ENCODE measurements at places on chromosomes 13 and 19.

DNA sequence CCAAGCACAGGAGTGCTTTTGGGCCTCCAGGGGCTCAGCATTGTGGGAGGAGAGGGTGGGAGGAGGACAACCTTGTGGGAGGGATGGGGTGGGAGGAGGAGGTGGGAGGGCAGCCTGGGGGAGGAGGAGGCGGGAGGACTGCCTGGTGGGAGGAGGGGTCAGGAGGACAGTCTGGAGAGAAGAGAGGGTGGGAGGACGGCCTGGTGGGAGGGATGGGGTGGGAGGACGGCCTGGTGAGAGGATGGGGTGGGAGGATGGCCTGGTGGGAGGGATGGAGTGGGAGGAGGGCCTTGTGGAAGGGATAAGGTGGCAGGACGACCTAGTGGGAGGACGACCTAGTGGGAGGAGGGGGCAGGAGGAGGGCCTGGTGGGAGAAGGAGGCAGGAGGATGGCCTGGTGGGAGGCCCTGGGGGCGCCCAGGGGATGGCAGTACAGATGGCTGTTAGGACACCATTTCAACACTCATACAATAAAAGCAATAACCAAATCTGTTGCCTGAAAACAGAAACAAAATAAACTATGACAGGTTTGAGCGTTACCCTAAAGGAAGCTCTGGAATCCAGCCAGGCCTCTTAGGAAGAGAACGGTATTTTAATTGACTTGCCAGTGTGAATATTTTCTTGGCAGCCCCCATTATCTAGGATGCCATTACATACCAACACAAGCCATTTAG lies 63.7 kb downstream of the CRYL1 start:
- no peak for DNase-seq

- no peak for DNase-seq
These were observed 128.8 kb downstream of the SIPA1L3 start for GRCh38 chr19:38035515-38036495.

- no peak for DNase-seq
These were observed 92.1 kb downstream of the GPC6 start for GRCh38 chr13:93318534-93319254.

- DNase-seq = no peak
These were observed 9.5 kb downstream of the GAS6 start for GRCh38 chr13:113854238-113855011.

GRCh38 chr13:30255696-30256095 lies 51.7 kb downstream of the KATNAL1 start:
- DNase-seq = no peak

DNA sequence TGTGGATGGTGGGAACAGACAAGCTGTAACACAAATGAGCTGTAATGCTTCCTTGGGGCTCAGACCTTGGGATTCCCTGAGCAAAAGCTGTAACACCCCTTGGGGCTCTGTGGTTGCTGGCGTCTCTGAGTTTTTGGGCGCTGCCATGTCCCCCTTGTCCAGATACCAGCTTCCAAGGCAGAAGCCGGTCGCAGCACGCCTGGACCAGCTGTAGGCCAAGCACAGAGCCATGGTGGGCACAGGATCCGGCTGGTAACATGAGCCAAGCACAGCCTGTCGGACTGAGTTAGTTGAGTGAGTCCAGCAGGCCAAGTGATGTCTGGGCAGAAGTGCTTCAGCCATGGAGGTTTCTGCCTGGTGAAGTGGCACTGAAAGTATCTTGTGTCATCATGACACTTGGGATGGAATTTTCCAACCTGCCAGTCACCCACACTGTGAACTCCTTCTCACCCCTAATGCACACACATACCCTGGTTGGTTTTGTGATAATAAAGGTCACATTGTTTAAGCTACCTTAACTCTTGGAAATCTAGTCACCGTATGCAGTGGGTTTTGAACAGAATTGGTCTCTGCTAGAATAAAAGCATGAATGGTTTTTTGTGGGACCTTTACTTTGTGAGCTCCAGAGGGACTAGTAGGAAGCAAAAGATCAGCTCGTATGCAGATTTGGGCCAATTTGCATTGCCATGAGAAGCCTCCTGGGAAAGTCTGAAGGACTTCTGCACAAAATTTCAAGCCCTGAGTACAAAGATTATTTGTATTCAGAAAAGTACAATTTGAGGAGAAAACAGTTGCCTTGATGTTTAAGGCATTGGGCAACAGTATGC lies 7.0 kb upstream of the ZNF17 start:
- DNase-seq = no peak

- DNase-seq = no peak
These were observed 7.0 kb downstream of the CACTIN start for GRCh38 chr19:3619631-3620012.
